ENCODE measurements at places on chromosomes 13 and 19. TPM values are rescaled to one million over a fixed set of nuclear protein-coding genes. Genes with fewer than 3 reads are reported as not detected.

- H3K36me3 ChIP-seq: no peaks in the 10 kb centered on the region
- no peak overlapping the region for H3K27ac ChIP-seq
- no peak overlapping the region for H3K4me3 ChIP-seq
- no peaks in the 10 kb centered on the region for H3K27me3 ChIP-seq
- DNase-seq: no peak
Measured at GRCh38 chr13:99347911-99348451, 40.8 kb upstream of the GPR183 start.

DNA sequence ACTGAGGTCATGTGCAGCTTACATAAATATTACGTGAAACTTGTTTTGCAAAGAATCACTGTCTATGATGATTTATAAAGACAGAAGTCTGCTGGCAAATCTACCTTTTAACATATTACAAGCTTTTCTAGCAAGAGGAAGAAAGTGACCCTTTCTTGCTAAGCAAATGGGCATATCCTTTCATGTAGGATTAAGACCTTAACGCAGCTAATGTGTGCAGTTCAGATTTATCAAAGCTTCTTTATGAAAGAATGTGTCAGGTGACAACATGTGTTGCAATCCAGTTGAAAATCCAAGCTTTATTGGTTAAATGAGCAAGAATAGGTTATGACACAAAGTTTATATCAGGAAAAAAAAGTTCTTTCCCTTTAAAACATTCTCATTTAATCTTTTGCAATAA, 115.6 kb upstream of the NBEA start:
- DNase-seq: no peak
- no peak overlapping the region for H3K27ac ChIP-seq
- H3K27me3 ChIP-seq: no peaks in the 10 kb centered on the region
- H3K4me1 ChIP-seq: no peaks in the 10 kb centered on the region
- H3K4me3 ChIP-seq: no peak overlapping the region

GRCh38 chr13:85828094-85828684, 29.0 kb upstream of the SLITRK6 start:
- no peaks in the 10 kb centered on the region for H3K36me3 ChIP-seq
- no peaks in the 10 kb centered on the region for H3K27me3 ChIP-seq
- H3K4me1 ChIP-seq: no peaks in the 10 kb centered on the region

GRCh38 chr13:86946734-86947133, 724.4 kb upstream of the SLITRK5 start:
- DNase-seq: no peak
- no peaks in the 10 kb centered on the region for H3K27me3 ChIP-seq
- no peaks in the 10 kb centered on the region for H3K36me3 ChIP-seq

DNA sequence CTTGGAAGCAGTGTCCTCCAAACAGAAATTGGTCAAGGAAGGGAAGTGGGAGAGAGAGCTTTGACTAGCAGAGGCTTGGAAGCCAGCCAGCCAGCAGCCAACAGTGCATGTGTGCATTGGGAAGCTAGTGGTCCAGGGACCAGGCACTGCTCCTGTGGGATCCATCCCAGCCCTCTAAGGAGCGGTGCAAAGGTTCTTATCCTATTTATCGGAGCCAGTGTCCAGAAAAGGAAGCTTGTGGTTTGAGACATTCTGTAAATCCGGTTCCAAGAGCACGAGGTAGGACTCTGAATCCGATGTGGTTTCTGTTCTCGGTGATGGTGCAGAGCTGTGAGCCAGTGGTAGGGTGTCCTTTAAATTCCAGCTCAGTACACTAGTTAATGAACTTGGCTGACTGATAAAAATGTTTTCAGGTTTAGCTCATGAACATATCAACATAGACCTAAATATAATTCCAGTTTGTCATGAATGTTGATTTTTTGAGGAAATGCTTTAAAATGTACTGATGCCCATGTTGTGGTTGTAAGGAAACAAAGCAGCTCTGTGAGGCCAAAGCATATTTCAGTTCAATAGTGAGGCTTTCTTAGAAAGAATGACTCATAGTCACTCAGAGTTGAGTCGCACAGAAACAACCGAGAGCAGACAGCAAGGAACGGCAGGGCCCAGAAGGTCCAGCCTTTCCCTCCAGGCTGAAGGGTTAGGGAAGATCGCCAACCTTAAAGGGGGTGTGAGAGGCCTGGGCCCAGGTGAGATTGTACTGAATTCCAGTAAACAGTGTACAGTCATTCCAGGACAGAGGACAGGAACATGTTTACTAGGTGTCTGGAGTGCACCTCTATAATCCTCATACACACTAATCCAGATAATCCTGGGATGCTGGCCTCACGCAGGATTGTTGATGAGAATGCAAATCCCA, 21.5 kb upstream of the GARRE1 start:
- H3K27me3 ChIP-seq: no peaks in the 10 kb centered on the region
- peak overlapping the region; percentile 80 for H3K27ac ChIP-seq
- DNase-seq: peak; percentile 30

DNA sequence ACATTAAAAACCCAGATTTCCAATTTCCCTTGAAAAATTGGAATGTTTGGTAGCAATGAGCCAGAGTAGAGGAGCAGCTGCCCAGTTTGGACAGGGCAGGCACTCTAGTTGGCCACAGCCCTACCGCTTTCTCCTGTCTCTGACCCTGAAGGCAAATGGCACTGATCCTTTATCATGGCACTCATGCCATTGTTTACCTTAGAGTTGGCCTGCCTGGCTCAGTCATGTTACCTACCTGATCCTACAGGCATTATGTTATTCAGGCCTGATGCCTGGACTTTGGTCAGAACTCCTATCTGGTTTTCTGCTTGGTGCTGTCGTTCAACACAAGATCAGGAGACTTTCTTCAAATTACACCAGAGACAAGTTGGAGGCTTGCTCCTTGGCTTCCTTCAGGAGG, 24.9 kb upstream of the TDRD3 start:
- H3K4me3 ChIP-seq: no peak overlapping the region
- no peaks in the 10 kb centered on the region for H3K27me3 ChIP-seq
- H3K27ac ChIP-seq: no peak overlapping the region
- H3K4me1 ChIP-seq: no peaks in the 10 kb centered on the region
- no peak for DNase-seq

- H3K27me3 ChIP-seq: no peaks in the 10 kb centered on the region
- no peaks in the 10 kb centered on the region for H3K4me1 ChIP-seq
- no peak overlapping the region for H3K27ac ChIP-seq
- no peak overlapping the region for H3K4me3 ChIP-seq
Measured at GRCh38 chr19:2221250-2221831, 14.8 kb downstream of the PLEKHJ1 start.

CDC37 gene
- 41.5 TPM for total RNA-seq
